ENCODE measurements at places on chromosomes 3 and 15.

DNA sequence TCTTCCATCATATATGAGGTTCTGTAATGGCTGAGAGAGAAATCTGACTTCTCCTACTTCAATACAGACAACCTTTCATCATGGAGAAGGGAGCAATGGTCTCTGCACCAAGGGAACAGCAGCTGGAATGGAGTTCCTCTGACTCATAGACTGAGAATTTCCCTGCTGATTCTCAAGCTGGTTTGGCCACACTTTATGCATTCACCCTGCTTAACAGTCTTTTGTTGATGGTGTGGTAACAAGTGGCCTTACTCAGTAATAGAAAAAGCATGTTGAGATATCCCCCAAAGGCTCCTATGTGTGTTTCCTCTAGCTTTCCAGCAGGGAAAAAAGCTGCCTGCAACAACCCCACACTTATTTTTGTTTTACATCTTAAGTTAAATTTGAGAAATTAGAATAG is 138.1 kb downstream of the GREM1 start:
- DNase-seq = no peak

DNA sequence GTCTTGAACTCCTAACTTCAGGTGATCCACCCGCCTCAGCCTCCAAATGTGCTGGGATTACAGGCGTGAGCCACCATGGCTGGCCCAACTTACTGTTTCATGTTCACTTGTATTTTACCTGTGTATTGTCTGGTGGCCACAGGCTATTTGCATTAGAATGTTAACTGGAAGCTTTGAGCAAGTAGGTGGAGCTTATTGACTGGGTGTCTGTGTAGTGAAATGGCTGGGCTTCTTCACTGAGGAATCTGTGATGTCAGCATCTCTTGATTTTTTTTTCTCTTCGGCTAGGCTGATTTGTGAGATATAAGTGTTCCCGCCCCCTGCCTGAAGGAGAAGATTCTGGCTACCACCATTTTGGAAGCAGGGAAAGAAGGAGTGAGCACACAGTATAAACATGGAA is 237.8 kb upstream of the PEX5L start:
- DNase-seq = no peak

- no peak for DNase-seq
These were observed 2.3 kb downstream of the LNP1 start for GRCh38 chr3:100403362-100404249.

DNA sequence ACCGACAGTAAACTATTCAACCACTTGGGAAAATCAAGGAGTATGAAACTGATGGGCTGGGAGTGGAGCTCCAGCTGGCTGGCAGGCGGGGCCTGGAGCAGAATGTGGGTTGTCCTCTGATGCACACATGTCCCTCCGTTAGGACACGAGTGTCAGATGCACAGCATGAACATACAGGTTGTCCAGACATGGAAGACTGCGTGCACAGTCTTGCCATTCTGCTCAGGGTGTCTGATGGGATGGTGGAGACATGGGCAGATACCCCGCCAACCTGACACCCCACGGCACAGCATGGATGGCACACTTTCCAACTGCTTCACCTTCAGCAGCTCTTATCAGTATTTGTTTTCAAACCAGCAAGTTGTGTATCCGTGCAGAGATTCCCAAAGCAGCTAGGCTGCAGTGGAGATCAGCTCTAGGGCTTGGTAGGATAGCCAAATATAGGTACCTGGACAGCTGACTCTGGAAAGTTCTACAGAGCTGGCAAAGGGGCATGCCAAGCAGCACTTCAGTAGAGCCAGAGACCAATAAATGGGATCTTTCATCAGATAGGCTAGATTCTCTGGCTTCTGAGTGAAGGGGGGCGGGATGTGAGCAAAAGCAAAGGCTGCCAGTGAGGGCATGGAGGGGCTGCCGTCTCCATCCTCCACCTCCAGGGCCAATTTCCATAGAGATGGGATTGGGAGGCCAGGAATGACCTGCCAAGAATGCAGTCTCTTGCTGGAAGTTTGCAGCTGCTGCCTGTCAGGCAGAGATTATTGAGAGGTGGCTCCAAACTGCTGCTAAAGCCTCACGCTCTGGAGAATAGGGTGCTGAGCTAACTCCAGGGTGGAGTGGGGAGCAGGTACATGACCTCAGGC is 47.2 kb upstream of the KY start:
- DNase-seq = no peak

DNA sequence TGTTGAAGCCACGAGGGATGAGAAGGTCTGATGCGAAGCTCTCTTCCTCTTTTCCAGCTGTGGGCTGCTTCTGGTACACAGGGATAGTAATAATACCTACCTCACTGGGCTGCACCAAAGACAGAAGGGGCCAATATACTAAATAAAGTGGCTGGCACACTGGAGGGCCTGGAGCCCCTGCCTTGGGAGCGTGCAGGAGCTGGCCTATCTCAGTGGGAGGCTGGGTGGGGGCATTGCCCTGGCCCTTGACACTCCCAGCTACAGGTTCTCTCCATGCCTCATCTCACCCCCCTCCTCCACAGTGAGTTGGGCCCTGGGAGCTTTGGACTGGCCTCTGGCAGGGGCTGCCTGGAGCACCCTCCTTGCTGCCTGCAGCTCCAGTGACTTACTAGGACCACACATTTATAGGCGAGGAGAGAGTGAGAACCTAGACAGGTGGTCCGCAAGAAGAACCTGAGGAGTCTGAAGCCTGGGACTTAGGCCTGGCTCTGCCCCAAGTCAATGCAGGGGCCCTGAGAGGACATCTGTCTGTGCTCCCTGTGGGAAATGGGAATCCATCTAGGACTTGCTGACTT is 1.6 kb downstream of the NOX5 start:
- no peak for DNase-seq

DNA sequence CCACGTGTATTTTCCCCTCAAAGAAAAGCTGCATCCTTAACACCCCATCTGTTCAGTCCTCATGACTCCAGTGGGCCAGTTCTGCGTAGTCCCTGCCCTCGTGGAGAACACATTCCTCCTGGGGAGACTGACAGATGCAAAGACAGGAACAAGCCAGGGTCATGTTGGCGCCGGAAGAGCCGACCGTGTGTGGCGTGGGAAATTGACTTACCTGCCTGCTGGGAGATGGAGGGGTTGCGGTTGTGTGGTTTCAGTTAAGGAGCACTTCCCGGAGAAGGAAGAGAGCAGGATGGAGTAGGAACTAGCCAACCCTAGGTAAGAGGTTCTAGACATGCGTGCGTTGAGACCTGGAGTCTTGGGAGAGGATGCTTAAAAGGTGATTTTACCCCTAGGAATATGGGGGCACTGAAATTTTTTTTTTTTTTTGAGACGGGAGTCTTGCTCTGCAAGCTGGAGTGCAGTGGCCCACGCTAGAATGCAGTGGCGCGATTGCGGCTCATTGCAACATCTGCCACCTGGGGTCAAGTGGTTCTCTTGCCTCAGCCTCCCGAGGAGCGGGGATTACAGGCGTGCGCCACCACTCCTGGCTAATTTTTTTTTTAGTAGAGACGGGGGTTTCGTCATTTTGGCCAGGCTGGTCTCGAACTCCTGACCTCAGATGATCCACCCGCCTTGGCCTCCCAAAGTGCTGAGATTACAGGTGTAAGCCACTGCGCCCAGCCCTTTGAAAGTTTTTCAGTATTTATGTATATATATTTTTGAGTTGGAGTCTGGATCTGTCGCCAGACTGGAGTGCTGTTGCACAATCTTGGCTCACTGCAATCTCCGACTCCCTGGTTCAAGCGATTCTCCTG is 1.4 kb downstream of the VHL start:
- DNase-seq = no peak

- DNase-seq = peak; percentile 85
These were observed 30.6 kb upstream of the SLC6A6 start for GRCh38 chr3:14371573-14372474.
